Activated naive CD4-positive, alpha-beta T cell treated with Interleukin-2 at 50 U/mL for 16 hours (primary cell): ENCODE measurements at places on chromosomes 1 and 21.

GRCh38 chr1:211035821-211036380 is 98.0 kb downstream of the KCNH1 start:
- no peak for DNase-seq

GRCh38 chr1:220121791-220122530 is 28.0 kb downstream of the IARS2 start:
- DNase-seq, result no peak

- DNase-seq, result no peak
Observed at GRCh38 chr1:52798331-52798730, 44.2 kb upstream of the ZYG11A start.

GRCh38 chr1:152035539-152036266 is 1.1 kb downstream of the S100A11 start:
- peak; percentile 14 for DNase-seq

DNA sequence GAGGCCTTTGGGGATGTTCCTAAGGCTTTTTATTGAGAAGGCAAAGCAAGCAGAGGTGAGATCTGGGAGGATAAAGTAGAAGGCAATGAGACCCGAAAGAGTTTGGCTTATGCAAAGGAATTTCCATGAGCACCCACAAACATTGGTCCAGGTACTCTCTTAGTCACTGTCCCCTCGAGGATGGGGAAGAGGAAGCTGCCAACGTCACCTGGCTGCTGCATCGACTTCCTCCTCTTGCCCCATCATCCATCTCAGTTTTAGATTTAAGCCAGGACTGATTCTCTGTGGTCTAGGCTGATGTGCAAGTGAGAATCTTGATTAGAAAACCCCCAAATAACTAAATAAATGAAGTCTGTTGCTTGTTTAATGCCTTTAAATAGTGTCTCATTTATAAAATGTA is 28.7 kb downstream of the RUNX1 start:
- DNase-seq, result peak; percentile 48

DNA sequence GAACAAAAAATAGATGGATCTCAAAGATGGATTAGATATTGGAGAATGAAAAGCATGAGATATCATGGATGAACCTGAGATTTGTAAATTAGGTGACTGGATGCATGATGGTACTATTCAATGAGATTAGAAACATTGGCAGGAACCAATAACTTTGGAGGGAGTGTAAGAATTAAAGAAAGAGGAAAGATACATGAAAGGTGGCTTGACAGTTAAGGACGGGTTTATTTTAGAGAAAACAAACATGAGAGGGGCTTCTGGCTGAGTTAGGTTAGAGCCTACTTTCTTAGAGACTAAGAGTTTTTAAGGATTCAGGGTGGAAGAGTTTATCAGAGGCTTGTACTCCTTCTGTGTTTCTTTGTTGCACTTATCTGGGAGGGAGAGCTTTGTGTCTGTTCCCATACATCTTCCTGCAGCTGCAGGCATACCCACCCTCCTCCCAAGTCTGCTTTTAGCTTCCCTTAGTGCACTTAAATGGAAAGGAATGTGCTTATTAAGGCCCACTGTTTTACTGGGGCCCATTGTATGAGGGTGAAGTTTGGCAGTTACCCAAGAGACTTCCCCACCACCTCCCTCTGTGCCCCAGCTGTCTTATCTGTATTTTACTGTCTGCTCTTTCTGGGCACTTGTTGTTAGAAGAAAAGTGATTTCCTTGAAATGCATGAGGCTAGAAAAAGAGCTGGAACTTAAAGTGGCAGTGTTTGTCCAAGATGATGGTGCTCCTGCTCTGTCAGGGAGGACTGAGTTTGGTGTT is 26.1 kb upstream of the CR2 start:
- DNase-seq, result no peak

GRCh38 chr1:176843352-176844297 is 320.9 kb downstream of the ASTN1 start:
- no peak for DNase-seq

DNA sequence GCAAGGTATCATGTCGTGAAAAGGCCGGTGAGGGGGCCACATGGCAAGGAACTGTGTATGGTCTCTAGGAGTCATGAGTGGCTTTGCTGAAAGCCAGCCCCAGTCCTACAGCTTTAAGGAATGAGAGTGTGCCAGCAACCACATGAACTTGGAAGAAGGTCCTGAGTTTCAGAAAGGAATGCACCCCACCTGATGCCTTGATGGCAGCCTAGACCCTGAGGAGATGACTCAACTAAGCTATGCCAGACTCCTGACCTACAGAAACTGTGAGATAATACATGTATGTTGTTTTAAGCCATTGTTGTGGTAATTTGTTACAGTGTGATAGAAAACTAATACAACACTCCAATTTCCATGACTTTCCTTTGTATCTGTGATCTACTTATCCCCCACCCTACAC is 33.5 kb upstream of the AKT3 start:
- DNase-seq, result no peak

GRCh38 chr1:168365719-168366479 is 85.2 kb downstream of the TBX19 start:
- no peak for DNase-seq

GRCh38 chr1:176754676-176755075 is 291.7 kb downstream of the PAPPA2 start:
- no peak for DNase-seq
